ENCODE measurements at places on chromosomes 13 and 19. TPM values are rescaled to one million over a fixed set of nuclear protein-coding genes. Genes with fewer than 3 reads are reported as not detected.

The NKG7 gene
- total RNA-seq, result not detected

The SPIB gene
- total RNA-seq, result 25.6 TPM

DNA sequence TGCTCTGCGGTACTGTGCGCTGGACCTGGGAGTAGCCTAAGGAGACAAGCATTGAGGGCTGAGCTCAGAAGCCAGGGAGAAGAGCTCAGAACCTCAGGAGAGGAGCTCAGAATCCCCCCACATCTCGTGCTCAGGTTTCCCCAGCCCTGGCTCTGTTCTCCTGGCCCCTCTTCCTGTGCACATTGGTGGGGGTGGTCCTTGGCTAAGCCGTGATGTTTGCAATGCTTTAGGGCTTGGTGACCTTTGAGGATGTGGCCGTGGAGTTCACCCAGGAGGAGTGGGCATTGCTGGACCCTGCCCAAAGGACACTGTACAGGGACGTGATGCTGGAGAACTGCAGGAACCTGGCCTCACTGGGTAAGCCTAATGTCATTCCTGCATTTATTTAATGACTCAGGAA, 6.6 kb downstream of the ZNF557 start:
- no peak for DNase-seq
- H3K27ac ChIP-seq, result no peak overlapping the region
- no peaks in the 10 kb centered on the region for H3K27me3 ChIP-seq
- H3K4me1 ChIP-seq, result no peaks in the 10 kb centered on the region
- H3K4me3 ChIP-seq, result no peak overlapping the region

GRCh38 chr19:926589-927350, 935 bp downstream of the ARID3A start:
- H3K4me1 ChIP-seq, result peaks cover 5% of the 10 kb centered on the region
- no peaks in the 10 kb centered on the region for H3K27me3 ChIP-seq
- peak overlapping the region; percentile 49 for H3K4me3 ChIP-seq
- DNase-seq, result no peak
- H3K36me3 ChIP-seq, result no peaks in the 10 kb centered on the region
- peak overlapping the region; percentile 57 for H3K27ac ChIP-seq

DNA sequence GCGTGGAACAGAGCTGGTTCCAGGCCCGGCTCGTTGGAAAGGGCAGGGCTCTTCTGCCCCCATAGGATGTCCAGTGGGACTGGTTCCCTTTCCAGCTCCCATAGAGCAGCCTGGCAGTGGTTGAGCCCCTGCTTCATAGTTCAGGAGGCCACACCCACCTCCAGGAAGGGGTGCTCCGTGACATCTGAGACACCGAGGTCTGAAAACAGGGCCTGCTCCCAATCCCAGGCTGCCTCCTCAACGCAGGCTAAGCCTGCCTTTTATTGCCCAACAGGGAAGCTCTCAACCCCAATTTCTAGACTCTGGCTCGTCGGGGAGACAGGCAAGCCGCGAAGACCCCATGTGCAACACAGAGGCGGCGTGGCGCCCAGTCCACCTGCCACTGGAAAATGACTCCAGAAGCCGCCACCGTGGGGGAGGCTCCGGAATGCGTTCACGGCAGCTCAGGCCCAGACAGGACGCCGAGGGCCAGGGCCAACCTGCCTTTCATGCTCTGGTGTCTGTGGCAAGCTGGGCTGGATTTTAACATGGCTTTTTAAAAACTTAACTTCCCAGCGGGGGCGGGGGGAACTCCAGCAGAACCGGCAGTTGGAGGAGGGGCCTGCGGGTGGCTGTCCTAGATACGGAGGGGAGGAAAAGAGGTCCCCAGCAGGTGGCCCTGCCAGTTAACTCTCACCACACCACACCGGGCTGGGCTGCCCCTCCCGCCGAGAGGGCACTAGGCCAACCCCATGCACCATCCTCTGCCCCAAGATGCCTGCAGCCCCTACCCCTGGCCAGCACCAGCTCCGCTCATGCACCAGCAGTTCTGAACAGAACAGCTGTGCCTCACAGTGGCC, 17.9 kb upstream of the TINCR start:
- H3K27me3 ChIP-seq, result no peaks in the 10 kb centered on the region
- H3K4me3 ChIP-seq, result no peak overlapping the region
- no peaks in the 10 kb centered on the region for H3K4me1 ChIP-seq
- DNase-seq, result peak; percentile 32
- peaks cover 2% of the 10 kb centered on the region for H3K36me3 ChIP-seq

DNA sequence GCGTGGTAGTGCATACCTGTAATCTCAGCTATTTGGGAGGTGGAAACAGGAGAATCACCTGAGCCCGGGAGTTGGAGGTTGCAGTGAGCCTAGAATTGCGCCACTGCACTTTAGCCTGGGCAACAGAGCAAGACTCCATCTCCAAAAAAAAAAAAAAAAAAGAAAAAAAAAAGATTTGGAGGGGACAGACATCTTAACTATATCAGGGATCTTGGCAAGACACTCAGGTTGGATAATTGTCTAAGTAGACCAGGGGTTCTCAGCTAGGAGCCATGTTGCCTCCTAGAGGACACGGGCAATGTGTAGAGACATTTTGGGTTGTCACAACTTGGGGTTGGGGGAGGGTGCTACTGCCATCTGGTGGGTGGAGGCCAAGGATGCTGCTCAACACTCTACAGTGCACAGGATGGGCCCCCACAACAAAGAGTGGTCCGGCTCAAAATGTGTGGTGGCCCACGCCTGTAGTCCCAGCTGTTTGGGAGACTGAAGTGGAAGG, 1.9 kb upstream of the ZNF580 start:
- H3K36me3 ChIP-seq, result no peaks in the 10 kb centered on the region
- peaks cover 13% of the 10 kb centered on the region for H3K4me1 ChIP-seq
- H3K4me3 ChIP-seq, result no peak overlapping the region
- peak; percentile 22 for DNase-seq

- H3K27me3 ChIP-seq, result no peaks in the 10 kb centered on the region
- DNase-seq, result no peak
- no peak overlapping the region for H3K27ac ChIP-seq
- no peak overlapping the region for H3K4me3 ChIP-seq
- no peaks in the 10 kb centered on the region for H3K4me1 ChIP-seq
Observed at GRCh38 chr13:19607523-19608078, 25.9 kb upstream of the MPHOSPH8 start.

The FOSB gene
- total RNA-seq, result 0.97 TPM

The SGCG gene
- total RNA-seq, result not detected

The HOMER3 gene
- total RNA-seq, result 5.0 TPM

- no peak overlapping the region for H3K27ac ChIP-seq
- H3K4me3 ChIP-seq, result no peak overlapping the region
- DNase-seq, result no peak
- no peaks in the 10 kb centered on the region for H3K27me3 ChIP-seq
- H3K4me1 ChIP-seq, result no peaks in the 10 kb centered on the region
- H3K36me3 ChIP-seq, result no peaks in the 10 kb centered on the region
Observed at GRCh38 chr13:66508153-66508909, 721.8 kb downstream of the PCDH9 start.

The ATP8A2 gene
- 0.06 TPM for total RNA-seq

The CBARP gene
- 0.52 TPM for total RNA-seq

GRCh38 chr19:45021971-45022370, 16.9 kb upstream of the CLASRP start:
- H3K36me3 ChIP-seq, result no peaks in the 10 kb centered on the region
- no peaks in the 10 kb centered on the region for H3K27me3 ChIP-seq
- DNase-seq, result no peak
- H3K4me3 ChIP-seq, result no peak overlapping the region
- H3K4me1 ChIP-seq, result no peaks in the 10 kb centered on the region

DNA sequence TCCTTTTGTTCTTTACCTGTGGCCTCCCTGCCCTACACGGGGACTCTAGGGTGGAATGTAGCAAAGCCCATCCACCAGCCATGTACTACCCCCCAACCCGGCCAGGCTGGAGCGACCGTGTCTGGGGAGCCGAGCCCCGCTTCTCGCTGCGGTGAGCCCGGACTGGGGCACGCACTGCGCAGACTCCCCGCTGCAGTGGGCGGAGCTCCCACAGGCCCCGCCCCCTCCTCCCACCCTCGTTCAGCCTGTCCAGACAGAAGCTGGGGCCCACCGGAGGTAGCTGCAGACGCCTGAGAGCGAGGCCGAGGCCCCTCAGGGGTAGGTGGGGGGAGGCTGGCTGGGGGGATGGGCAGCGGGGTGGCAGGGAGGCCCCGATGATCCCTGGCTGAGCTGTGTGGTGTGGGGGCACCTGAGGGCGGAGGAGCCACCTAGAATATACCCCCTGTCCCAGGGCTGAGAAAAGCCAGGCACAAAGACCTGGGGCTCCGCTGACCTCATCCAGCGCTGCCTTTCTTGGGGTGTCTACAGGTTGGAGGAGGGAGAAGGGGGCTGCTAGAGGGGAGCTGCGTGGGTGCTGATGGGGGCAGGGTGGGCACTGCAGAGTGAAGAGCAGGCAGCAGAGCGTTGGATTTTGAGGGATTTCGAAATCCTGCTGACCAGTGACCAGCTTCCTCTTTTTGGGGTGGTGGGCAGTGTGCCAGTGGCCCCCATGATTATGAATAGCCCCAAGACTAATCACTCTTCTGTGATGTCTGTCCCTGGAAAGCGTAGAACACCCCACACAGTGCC, 17.3 kb downstream of the PLD3 start:
- DNase-seq, result no peak
- H3K4me3 ChIP-seq, result no peak overlapping the region
- H3K27me3 ChIP-seq, result no peaks in the 10 kb centered on the region

- no peak overlapping the region for H3K27ac ChIP-seq
- no peak overlapping the region for H3K4me3 ChIP-seq
- no peaks in the 10 kb centered on the region for H3K36me3 ChIP-seq
Observed at GRCh38 chr13:96652506-96652905, 341.8 kb downstream of the OXGR1 start.

The CBY2 gene
- total RNA-seq, result not detected

GRCh38 chr13:109862627-109863026, 76.2 kb upstream of the IRS2 start:
- no peaks in the 10 kb centered on the region for H3K4me1 ChIP-seq
- no peak for DNase-seq
- no peak overlapping the region for H3K4me3 ChIP-seq
- no peaks in the 10 kb centered on the region for H3K36me3 ChIP-seq
- H3K27ac ChIP-seq, result no peak overlapping the region

The RASAL3 gene
- 0.83 TPM for total RNA-seq

- H3K27ac ChIP-seq, result no peak overlapping the region
- no peaks in the 10 kb centered on the region for H3K27me3 ChIP-seq
- H3K36me3 ChIP-seq, result no peaks in the 10 kb centered on the region
- no peak overlapping the region for H3K4me3 ChIP-seq
Observed at GRCh38 chr13:110319774-110320509, 12.9 kb downstream of the COL4A2 start.

DNA sequence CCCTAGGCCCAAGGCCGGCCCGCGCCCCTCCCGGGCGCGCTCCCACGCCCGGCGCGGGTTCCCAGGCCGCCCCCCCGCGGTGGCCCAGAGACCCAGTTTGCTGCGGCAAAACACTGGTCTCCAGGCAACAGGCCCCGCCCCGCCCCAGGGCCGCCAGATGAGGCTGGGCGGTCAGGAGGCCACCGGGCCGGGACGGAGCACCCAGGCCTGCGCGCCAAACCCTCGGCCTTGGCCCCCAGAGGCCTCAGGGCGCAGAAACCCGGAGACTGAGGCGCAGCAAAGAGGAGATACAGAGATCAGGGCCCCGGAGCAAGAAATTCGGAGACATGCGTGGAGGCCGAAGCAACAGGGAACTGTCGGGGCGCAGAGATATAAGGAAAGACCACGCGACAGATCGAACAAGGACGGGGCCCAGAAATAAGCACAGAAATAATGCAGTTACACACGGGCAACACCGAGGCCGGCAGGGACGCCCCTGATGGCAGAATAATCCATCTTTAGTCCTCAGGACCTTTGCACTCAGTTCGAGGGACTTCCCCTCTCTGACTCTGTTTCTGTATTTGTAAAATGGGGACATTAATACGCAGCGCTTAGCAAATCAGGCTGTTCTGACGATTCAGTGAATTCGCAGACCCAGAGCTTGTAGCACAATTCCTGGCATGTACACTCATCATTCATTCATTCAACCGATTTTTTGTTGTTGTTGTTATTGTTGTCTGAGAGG, 20.8 kb upstream of the ERCC1 start:
- H3K4me3 ChIP-seq, result no peak overlapping the region
- no peaks in the 10 kb centered on the region for H3K36me3 ChIP-seq
- peaks cover 11% of the 10 kb centered on the region for H3K4me1 ChIP-seq
- H3K27me3 ChIP-seq, result no peaks in the 10 kb centered on the region
- H3K27ac ChIP-seq, result peak overlapping the region; percentile 83

DNA sequence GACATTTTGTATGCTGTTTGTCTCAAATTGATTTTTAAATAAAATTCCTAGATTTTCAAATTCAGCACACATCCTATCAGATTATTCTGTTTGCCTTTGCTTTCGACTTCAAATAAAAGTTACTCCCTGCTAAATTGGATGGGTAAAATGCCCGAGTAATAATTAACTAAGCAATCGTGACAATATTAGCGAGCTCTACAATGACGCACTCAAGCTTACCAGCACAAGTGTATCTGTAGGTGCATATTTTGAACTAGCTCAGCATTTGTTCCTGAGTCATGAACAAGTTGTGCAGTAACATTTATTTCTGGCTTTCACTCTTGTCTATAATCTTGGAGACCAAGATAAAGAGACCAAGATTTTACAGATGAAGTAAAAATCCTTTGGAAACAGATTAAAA, 113.4 kb downstream of the UBL3 start:
- H3K4me1 ChIP-seq, result no peaks in the 10 kb centered on the region
- no peak overlapping the region for H3K27ac ChIP-seq
- no peak overlapping the region for H3K4me3 ChIP-seq
- no peaks in the 10 kb centered on the region for H3K36me3 ChIP-seq

GRCh38 chr19:45613926-45614725, 12.1 kb upstream of the GPR4 start:
- no peak overlapping the region for H3K27ac ChIP-seq
- H3K4me1 ChIP-seq, result no peaks in the 10 kb centered on the region
- no peak overlapping the region for H3K4me3 ChIP-seq
- no peaks in the 10 kb centered on the region for H3K27me3 ChIP-seq
- DNase-seq, result peak; percentile 36

DNA sequence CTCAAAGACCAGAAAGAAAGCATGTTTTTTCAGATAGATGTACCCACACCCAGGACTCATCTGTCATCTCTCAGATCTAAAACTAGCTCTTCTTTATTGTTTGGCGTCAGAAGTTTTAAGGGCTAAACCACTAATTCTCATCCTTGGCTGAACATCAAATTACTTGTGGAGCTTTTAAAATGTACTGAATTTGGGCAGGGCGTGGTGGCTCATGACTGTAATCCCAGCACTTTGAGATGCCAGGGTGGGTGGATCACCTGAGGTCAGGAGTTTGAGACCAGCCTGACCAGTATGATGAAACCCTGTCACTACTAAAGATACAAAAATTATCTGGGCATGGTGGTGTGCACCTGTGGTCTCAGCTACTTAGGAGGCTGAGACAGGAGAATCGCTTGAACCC, 47.4 kb downstream of the RCBTB2 start:
- no peak overlapping the region for H3K27ac ChIP-seq
- no peaks in the 10 kb centered on the region for H3K36me3 ChIP-seq
- H3K27me3 ChIP-seq, result no peaks in the 10 kb centered on the region
- H3K4me3 ChIP-seq, result no peak overlapping the region
- no peak for DNase-seq

- no peaks in the 10 kb centered on the region for H3K4me1 ChIP-seq
- no peaks in the 10 kb centered on the region for H3K27me3 ChIP-seq
- no peak overlapping the region for H3K27ac ChIP-seq
- H3K36me3 ChIP-seq, result no peaks in the 10 kb centered on the region
Observed at GRCh38 chr13:40755082-40755700, 15.8 kb downstream of the MRPS31 start.

All from pancreas (tissue), 10 donors.